Suprapubic skin (tissue), 4 donors: ENCODE measurements at places on chromosomes 1 and 21. TPM values are rescaled to one million over a fixed set of nuclear protein-coding genes. Genes with fewer than 3 reads are reported as not detected.

Gene OR10J1
- total RNA-seq, result not detected

Gene PGLYRP3
- 34.2 TPM for total RNA-seq

Gene HSD3B2
- total RNA-seq, result not detected

Gene USH2A
- total RNA-seq, result not detected

Gene NBPF15
- total RNA-seq, result 18.7 TPM

Gene NR5A2
- 1.3 TPM for total RNA-seq

Gene TEX38
- total RNA-seq, result not detected

- no peak overlapping the region for H3K4me3 ChIP-seq
- no peaks in the 10 kb centered on the region for H3K4me1 ChIP-seq
- H3K27ac ChIP-seq, result no peak overlapping the region
- H3K36me3 ChIP-seq, result no peaks in the 10 kb centered on the region
Observed at GRCh38 chr21:45803618-45804340, 160.3 kb downstream of the PCBP3 start.

- no peak for DNase-seq
- H3K27me3 ChIP-seq, result no peaks in the 10 kb centered on the region
- H3K4me3 ChIP-seq, result no peak overlapping the region
Observed at GRCh38 chr21:36835383-36835795, 131.1 kb downstream of the HLCS start.

GRCh38 chr1:182564406-182565004 is 24.6 kb downstream of the RNASEL start:
- no peaks in the 10 kb centered on the region for H3K4me1 ChIP-seq
- H3K36me3 ChIP-seq, result no peaks in the 10 kb centered on the region
- no peak overlapping the region for H3K4me3 ChIP-seq

GRCh38 chr1:181181792-181182585 is 93.5 kb downstream of the IER5 start:
- H3K27ac ChIP-seq, result no peak overlapping the region
- peaks cover 15% of the 10 kb centered on the region for H3K27me3 ChIP-seq
- H3K4me1 ChIP-seq, result peaks cover 8% of the 10 kb centered on the region
- H3K4me3 ChIP-seq, result no peak overlapping the region
- peak; percentile 44 for DNase-seq
- H3K36me3 ChIP-seq, result no peaks in the 10 kb centered on the region

- H3K27me3 ChIP-seq, result no peaks in the 10 kb centered on the region
- no peak for DNase-seq
- H3K27ac ChIP-seq, result no peak overlapping the region
- H3K36me3 ChIP-seq, result no peaks in the 10 kb centered on the region
- peaks cover 26% of the 10 kb centered on the region for H3K4me1 ChIP-seq
Observed at GRCh38 chr1:202411422-202411821, 62.9 kb downstream of the PPP1R12B start.

GRCh38 chr1:234955107-234955731 is 173.4 kb downstream of the TOMM20 start:
- no peaks in the 10 kb centered on the region for H3K36me3 ChIP-seq
- H3K4me1 ChIP-seq, result peaks cover 7% of the 10 kb centered on the region
- no peaks in the 10 kb centered on the region for H3K27me3 ChIP-seq
- DNase-seq, result peak; percentile 76
- peak overlapping the region; percentile 47 for H3K27ac ChIP-seq

GRCh38 chr1:47227341-47228232 is 4.4 kb downstream of the TAL1 start:
- no peaks in the 10 kb centered on the region for H3K36me3 ChIP-seq
- peaks cover 100% of the 10 kb centered on the region for H3K27me3 ChIP-seq
- DNase-seq, result no peak
- H3K27ac ChIP-seq, result no peak overlapping the region
- H3K4me1 ChIP-seq, result peaks cover 50% of the 10 kb centered on the region

DNA sequence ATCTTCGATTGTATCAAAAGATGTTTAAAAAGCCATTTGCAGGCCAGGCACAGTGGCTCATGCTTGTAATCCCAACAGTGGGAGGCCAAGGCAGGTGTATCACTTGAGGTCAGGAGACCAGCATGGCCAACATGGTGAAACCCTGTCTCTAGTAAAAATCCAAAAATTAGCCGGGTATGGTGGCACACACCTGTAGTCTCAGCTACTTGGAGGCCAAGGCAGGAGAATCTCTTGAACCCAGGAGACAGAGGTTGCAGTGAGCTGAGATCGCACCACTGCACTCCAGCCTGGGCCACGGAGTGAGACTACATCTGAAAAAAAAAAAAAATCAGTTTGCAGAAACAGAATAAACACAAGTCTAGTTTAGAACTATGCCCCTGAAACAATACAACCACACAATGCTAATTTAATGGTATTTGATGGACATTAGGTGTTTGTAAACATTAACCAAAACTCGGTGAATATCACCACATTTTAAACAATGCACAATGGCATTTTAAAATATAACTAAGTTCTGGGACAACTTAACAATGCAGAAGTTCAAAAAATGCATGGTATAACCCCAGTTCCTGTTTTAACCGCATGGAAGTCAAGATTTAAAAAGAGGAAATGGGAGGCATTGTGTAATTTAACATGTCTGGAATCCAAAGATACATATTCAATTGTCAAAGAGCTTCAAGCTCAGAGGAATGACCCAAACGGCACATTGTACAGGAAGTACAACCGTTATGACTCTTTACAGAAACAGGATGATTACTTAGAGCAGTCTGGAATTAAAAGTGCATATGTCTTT is 7.1 kb upstream of the PTTG1IP start:
- H3K4me3 ChIP-seq, result no peak overlapping the region
- no peaks in the 10 kb centered on the region for H3K27me3 ChIP-seq
- no peak for DNase-seq
- no peak overlapping the region for H3K27ac ChIP-seq

DNA sequence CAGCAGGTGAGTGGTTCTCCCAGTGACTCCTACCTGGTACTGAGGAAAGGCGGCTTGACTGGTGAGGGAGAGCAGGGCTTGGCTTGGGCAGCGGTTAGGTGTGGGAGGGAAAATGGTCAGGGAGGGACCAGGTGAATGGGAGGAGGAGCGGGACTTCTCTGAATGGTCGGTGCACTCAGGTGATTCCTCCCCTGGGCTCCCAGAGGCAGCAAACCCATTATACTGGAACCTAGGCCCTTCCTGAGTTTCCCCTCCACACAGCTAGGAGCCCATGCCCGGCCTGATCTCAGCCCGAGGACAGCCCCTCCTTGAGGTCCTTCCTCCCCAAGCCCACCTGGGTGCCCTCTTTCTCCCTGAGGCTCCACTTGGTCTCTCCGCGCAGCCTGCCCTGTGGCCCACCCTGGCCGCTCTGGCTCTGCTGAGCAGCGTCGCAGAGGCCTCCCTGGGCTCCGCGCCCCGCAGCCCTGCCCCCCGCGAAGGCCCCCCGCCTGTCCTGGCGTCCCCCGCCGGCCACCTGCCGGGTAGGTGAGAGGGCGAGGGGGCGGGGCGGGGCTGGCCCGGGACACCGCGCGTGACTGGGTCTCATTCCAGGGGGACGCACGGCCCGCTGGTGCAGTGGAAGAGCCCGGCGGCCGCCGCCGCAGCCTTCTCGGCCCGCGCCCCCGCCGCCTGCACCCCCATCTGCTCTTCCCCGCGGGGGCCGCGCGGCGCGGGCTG is 2.3 kb downstream of the ARTN start:
- no peak for DNase-seq
- peak overlapping the region; percentile 51 for H3K4me3 ChIP-seq
- no peaks in the 10 kb centered on the region for H3K36me3 ChIP-seq
- peaks cover 10% of the 10 kb centered on the region for H3K27me3 ChIP-seq

GRCh38 chr1:65948609-65949229 is 156.0 kb downstream of the PDE4B start:
- no peaks in the 10 kb centered on the region for H3K4me1 ChIP-seq
- no peak for DNase-seq
- no peak overlapping the region for H3K4me3 ChIP-seq
- no peaks in the 10 kb centered on the region for H3K36me3 ChIP-seq

- no peak overlapping the region for H3K27ac ChIP-seq
- no peaks in the 10 kb centered on the region for H3K4me1 ChIP-seq
- no peaks in the 10 kb centered on the region for H3K27me3 ChIP-seq
- no peaks in the 10 kb centered on the region for H3K36me3 ChIP-seq
Observed at GRCh38 chr1:24481843-24482610, 20.6 kb upstream of the RCAN3 start.

DNA sequence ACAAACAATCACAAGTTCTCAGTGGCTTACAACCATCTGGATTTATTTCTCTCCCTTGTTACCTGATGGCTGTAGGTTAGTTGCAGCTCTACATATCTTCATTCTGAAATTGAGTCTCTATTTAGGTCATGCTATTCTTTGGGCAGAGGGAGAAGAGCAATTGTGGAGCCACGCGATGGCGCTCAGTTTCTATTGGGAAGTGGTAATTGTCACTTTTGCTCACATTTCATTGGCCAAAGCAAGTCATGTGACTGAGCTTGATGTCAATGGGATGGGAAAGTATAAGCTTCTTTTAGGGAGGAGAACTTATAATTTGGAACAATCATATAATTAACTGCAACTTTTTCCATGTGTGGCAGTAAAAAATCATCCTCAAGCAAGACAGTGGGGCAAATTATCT is 166.5 kb downstream of the LMO4 start:
- DNase-seq, result no peak
- H3K4me3 ChIP-seq, result no peak overlapping the region
- H3K27ac ChIP-seq, result no peak overlapping the region
- H3K36me3 ChIP-seq, result no peaks in the 10 kb centered on the region
- H3K27me3 ChIP-seq, result no peaks in the 10 kb centered on the region
